ENCODE measurements at places on chromosomes 4 and X. TPM values are rescaled to one million over a fixed set of nuclear protein-coding genes. Genes with fewer than 3 reads are reported as not detected.

The TIMM8A gene
- 35.5 TPM for total RNA-seq

The CSAG1 gene
- total RNA-seq: 0.59 TPM

The ANK2 gene
- 0.58 TPM for total RNA-seq

The NDP gene
- not detected for total RNA-seq

The FHIP1A gene
- 0.17 TPM for total RNA-seq

The TMEM271 gene
- not detected for total RNA-seq

The F8A2 gene
- not detected for total RNA-seq

The CLDN2 gene
- total RNA-seq: 9.9 TPM

The HSFX3 gene
- total RNA-seq: not detected

The CSN1S1 gene
- not detected for total RNA-seq

The SMIM9 gene
- total RNA-seq: not detected

The TRAM1L1 gene
- total RNA-seq: 0.32 TPM

The EOLA2 gene
- total RNA-seq: 59.2 TPM

The STPG2 gene
- total RNA-seq: not detected

The DGKK gene
- not detected for total RNA-seq

The CT45A10 gene
- total RNA-seq: not detected

The HPSE gene
- 1.2 TPM for total RNA-seq

The PRPS2 gene
- total RNA-seq: 43.7 TPM

The FUNDC2 gene
- total RNA-seq: 103 TPM

The ATOH1 gene
- not detected for total RNA-seq

The SUPT20HL1 gene
- total RNA-seq: not detected

The ZDHHC15 gene
- not detected for total RNA-seq

The USP38 gene
- total RNA-seq: 8.7 TPM

The CPLX1 gene
- total RNA-seq: 0.50 TPM

The LRCH2 gene
- total RNA-seq: 0.02 TPM

The ANXA10 gene
- total RNA-seq: 3.4 TPM

The GPR173 gene
- total RNA-seq: not detected

The GUCY2F gene
- total RNA-seq: not detected

The SPANXA1 gene
- total RNA-seq: not detected

The MAGED4 gene
- total RNA-seq: 8.6 TPM

The MAB21L2 gene
- not detected for total RNA-seq

The TCEAL7 gene
- total RNA-seq: not detected

The DNAAF6 gene
- total RNA-seq: not detected

The SLC38A5 gene
- total RNA-seq: 0.10 TPM

The ATP7A gene
- total RNA-seq: 3.3 TPM

The OTUD4 gene
- total RNA-seq: 17.2 TPM

The USP17L11 gene
- total RNA-seq: not detected

The GPRASP1 gene
- 0.30 TPM for total RNA-seq

The SLBP gene
- total RNA-seq: 92.1 TPM

The P2RY10 gene
- not detected for total RNA-seq

The FANCB gene
- 3.4 TPM for total RNA-seq

The SHROOM3 gene
- total RNA-seq: 6.8 TPM

The JCHAIN gene
- not detected for total RNA-seq

The F8 gene
- 4.5 TPM for total RNA-seq

The HGFAC gene
- total RNA-seq: 0.18 TPM

The PPP2R2C gene
- total RNA-seq: 35.6 TPM

The SPINK2 gene
- not detected for total RNA-seq

The TBC1D8B gene
- total RNA-seq: 1.5 TPM

The TMEM192 gene
- total RNA-seq: 8.4 TPM

The VCX3B gene
- not detected for total RNA-seq

The GAGE13 gene
- total RNA-seq: not detected

All from A549 treated with RU486 at 1 μM for 4 hours (cell line).